ENCODE measurements at places on chromosomes 16 and 17.

DNA sequence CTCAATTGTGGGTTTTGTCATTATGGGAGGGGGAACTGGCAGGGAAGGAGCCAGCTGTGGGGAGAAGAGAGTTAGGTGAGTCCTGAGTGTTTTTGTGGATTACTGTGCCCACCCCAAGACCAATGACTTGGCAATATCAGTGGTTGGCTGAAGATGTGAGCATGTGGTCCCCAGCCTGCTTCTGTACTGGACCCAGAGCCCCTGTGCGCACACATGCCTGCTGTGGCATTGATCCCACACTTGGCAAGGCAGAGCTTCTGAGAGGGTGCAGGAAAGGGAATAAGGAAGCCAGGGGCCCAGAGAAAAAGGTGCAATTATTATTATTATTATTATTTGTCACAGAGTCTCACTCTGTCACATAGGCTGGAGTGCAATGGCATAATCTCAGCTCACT, 1.3 kb downstream of the PRAC1 start:
- DNase-seq: no peak

DNA sequence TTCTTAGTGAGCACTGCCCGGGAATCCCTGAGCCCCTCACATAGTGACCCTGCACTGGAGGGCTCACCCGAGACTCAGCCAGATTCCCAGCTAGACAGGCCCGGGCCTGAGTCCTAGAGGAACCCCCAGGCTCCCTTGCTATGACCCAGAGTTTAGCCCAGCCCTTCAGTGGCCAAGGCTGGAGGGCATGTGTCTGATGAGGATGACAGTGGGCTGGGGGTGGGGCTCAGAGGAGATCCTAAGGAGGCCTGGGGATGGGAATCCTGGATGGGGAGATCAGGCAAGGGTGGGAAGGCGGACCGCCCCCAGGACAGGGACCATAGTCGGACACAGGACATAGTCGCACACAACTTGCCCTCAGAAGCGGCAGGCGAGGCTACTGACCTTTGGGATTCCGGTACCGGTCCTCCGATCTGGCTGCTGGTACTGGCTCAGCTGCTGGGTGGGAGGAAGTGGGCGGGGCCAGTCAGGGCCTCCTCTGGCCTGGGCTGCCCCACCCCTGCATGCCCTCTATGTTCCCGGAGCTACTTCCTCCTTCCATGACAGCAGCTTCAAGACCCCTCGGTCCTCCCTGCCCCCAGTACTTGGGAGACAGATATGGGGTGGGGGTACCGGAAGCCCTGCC, 1.1 kb downstream of the CD79B start:
- no peak for DNase-seq

DNA sequence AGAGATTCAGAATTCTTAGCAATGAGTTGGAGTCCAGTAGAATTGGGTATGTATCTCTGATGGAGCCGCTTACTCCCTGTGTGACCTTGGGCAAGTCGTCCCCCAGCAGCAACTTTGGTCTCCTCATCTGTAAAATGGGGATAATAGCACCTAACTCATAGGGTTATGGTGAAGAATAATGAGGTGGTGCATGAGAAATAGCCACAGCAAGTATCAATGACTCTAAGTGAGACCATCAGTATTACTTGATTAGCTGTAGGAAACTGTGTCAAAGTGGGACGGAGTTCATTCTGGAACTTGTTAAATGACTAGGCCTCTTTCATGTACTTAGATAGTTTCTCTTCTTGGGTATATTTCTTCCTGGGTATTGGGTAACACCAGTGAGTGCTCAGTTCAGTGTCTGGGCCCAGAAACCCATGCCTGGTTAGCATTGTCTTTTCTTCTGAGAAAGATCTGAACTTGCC, 6.4 kb downstream of the PRKCB start:
- DNase-seq: no peak

DNA sequence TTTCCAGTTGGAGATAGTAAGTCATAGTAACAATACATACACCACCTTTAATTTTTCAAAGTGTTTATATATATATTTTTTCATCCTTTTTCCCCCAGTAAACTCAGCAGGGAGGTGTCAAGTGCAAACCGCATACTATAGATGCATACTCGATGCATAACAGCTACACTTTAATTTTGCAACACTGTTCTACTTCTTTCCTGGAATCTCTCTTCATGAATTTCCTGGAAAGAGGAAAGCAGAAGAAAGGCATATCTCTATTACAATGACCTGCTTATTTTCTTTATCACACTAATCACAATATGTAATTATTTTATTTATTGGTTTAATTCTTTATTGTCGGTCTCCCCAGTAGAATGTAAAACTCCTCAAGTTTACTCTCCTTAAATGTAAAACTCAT, 140.0 kb downstream of the SNX11 start:
- no peak for DNase-seq

- no peak for DNase-seq
Observed at GRCh38 chr16:86042996-86043725, 144.2 kb downstream of the IRF8 start.

- no peak for DNase-seq
Observed at GRCh38 chr17:63635787-63636186, 13.6 kb downstream of the MAP3K3 start.

GRCh38 chr17:55661963-55662834, 60.5 kb downstream of the TMEM100 start:
- no peak for DNase-seq

DNA sequence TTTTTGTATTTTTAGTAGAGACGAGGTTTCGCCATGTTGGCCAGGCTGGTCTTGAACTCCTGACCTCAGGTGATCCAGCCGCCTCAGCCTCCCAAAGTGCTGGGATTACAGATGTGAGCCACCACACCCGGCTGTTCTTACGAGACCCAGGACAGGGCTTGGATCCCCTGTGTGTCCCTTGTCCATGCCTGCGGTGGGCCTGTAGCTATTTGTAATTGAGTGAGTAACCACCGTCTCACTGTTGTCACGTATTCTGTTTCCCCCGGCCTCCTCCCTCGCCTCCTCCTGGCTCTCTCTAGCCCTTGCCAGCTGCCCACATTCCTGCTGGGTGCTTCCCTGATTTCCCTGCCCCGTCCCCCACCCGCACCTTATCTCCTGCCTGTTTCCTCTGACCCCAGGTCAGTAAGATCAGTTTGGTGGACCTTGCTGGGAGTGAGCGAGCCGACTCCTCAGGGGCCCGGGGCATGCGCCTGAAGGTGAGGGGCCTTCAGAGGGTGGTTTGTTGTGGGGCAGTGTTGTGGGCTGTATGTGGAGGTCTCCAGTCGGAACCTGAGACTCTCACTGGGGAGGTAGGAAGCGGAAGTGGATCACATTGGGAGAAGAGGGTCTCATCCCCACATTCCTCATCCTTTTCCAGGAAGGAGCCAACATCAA, 5.6 kb downstream of the KIF1C start:
- no peak for DNase-seq

DNA sequence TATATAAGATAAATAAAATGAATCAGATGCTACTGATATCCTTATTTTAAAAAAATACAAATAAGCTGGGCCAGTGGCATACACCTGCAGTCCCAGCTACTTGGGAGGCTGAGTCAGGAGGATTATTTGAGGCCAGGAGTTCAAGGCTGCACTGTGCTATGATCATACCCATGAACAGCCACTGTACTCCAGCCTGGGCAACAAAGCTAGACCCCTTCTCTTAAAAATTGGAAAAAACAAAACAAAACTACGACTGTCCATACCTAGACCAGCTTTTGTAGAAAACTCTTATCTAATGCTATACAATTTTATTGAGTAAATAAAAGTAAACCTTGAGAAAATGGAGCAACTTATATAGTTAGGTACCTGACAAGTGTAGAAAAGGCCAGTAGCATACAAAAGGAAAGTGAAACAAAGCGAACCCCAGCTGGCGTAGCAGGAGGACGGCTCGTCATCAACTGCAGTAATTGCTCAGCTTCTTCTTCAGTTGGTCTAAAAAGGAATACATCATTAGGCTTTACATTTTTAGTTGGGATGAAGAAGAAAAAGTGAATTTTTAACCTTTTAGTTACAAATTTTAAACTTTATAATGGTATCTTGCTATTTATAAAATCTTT, 23.6 kb downstream of the INTS2 start:
- no peak for DNase-seq

- DNase-seq: no peak
Observed at GRCh38 chr17:13385481-13385911, 216.2 kb downstream of the HS3ST3A1 start.

- DNase-seq: no peak
Observed at GRCh38 chr17:65290056-65290455, 152.9 kb downstream of the RGS9 start.

- no peak for DNase-seq
Observed at GRCh38 chr17:20735796-20736195, 156.3 kb downstream of the CDRT15L2 start.

DNA sequence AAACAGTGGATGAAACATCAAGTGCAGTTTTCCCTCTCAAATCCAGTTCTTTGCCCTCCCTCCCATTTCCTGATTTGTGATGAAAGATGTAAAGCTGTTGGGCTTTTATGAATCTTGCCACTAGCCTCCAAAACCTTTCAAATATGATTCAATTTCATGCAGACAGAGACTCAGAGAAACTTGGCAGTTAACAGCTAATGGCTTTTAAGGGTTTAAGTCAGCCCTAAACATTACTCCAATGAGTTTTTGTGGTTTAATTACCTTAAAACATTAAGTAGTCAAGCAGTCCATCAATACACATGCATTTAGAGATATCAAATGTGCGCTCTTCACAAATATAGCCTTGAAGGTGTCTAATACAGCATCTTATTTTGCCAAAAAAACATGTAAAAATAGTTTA, 1594.0 kb upstream of the GOT2 start:
- DNase-seq: no peak

DNA sequence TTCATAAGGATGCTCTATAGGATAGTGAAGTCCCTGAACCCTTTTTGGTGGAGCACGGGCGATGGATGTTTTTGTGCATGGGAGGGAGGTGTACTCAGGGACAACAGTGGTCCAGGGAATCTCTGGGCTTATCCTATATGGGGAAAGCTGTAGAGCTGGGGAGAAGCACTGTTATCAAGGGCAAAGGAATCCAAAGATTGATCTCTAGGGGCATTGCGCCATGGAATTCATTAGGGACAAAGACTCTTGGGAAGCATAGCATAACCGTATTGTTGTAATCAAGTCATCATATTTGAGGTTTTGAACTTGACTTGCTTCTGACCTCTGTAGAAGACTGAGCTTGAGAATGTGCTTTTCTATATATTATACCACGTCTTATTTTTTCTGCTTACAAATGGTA, 172.9 kb upstream of the ZFHX3 start:
- DNase-seq: no peak

GRCh38 chr17:27915709-27916108, 22.5 kb upstream of the LYRM9 start:
- no peak for DNase-seq

- DNase-seq: no peak
Observed at GRCh38 chr16:7390974-7391373, 58.3 kb downstream of the RBFOX1 start.

GRCh38 chr17:18877104-18877645, 19.2 kb downstream of the PRPSAP2 start:
- no peak for DNase-seq

- DNase-seq: no peak
Observed at GRCh38 chr16:58644765-58645487, 15.3 kb upstream of the CNOT1 start.

DNA sequence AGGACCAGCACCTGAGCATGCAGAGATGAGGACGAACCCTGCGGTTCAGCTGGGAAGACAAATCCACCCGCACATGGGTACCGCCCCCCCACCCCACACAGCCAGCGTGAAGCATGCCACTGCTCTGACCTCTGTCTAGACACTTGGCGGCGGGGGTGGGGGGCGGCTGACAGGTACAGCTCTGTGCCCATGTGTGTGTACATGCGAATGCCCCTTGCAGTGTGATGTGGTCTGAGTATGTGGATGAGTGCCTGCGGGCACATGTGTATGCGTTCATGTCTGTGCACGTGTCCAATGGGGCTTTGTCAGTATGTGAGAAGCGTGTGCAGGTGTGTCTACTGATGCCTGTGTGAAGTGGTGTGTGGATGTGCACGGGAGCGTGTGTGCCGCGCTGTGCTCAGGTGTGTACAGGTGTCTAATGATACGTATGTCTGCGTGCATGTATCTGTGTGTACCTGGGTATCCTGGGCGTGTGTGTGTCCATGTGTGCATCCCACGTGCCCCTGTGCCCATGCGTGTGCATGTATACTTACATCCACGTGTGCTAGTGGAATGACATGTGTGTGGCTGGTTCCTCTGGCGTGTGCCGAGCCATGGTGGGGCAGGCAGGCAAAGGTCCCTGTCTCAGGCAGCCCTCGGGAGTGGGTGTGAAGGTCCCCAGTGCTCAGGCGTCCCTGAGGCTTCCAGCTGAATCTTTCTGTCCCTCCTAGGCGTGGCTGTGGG, 636 bp upstream of the RAP1GAP2 start:
- DNase-seq: no peak

DNA sequence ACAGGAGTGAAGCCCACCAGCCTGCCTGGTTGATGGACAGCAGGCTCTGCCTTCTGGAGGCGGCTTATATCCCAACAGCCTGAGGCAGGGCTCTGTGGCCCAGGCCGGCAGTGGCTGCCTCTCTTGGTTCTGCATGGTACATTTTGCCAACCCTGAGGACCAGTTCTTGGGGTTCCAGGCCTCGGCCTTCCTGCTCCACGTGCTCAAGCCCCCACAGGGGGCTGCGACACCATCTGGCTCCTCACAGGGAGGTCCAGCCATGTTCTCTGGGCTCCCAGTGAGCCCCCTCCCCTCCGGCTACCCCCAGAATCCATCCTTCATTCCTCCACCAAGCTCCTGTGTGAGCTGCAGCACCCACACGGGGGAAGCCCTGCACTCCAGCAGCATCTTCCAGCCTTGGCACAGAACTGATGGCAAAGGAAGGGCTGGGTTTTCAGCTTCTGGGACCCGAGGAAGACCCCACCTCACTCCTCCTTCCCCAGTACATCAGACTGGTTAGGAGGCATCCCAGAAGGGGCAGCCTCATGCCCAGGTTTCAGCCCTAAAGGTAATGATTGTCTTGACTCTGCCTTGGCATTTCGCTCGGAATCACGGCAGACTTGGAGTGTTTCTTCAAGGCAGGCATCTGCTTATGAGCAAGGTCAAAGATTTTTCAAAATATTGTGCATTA, 231.2 kb downstream of the CPPED1 start:
- no peak for DNase-seq

GRCh38 chr17:45433159-45433535, 477 bp upstream of the ARHGAP27 start:
- no peak for DNase-seq

- DNase-seq: no peak
Observed at GRCh38 chr16:68627951-68628425, 17.1 kb upstream of the CDH3 start.

DNA sequence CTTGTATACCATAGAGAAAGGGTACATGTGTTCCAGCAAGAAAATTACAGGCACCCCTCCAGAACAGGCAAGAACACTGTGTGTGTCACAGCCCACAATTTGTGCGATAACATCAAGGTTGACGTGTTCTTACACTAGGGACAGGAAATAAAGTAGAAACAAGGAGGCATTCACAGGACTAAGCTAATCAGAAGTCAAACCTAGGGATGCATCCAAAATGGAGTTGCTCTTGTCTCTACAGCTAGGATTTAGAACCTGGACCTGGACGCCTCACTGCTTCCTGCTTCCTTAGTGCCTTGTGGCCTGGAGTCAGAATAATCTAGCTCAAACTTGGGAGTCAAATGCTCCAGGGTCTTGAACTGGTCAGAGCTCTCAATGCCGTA, 41.3 kb downstream of the GINS3 start:
- no peak for DNase-seq

- DNase-seq: no peak
Observed at GRCh38 chr16:81624760-81625543, 154.1 kb upstream of the PLCG2 start.

- DNase-seq: no peak
Observed at GRCh38 chr17:13491916-13492736, 109.6 kb downstream of the HS3ST3A1 start.

Measured in stimulated activated CD8-positive, alpha-beta memory T cell treated with anti-CD3 and anti-CD28 coated beads, Interleukin-2, amount 100 ng/mL, for 1 hour (primary cell).